MV-4-11 (cell line): ENCODE measurements at places on chromosomes 5 and 9.

DNA sequence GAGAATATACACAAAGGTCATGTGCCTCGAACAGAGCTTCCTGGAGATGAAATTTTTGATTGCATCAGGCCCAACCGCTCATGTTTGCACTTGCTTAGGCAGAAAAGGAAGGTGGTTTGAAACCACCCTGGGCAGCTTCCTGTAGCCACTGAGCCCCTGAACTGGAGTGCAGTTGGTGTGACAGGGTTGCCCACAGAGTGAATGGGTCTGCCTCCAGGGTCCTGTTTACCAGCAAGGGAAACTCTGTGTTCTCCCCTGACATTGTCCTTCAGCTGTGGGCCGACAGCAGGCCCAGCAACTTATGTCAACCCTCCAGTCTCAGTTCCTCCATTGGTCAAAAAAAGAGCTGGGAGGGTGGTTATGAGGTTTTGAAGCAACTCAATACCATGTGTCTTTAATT lies 289.6 kb downstream of the KIF4B start:
- peak; percentile 99 for DNase-seq

DNA sequence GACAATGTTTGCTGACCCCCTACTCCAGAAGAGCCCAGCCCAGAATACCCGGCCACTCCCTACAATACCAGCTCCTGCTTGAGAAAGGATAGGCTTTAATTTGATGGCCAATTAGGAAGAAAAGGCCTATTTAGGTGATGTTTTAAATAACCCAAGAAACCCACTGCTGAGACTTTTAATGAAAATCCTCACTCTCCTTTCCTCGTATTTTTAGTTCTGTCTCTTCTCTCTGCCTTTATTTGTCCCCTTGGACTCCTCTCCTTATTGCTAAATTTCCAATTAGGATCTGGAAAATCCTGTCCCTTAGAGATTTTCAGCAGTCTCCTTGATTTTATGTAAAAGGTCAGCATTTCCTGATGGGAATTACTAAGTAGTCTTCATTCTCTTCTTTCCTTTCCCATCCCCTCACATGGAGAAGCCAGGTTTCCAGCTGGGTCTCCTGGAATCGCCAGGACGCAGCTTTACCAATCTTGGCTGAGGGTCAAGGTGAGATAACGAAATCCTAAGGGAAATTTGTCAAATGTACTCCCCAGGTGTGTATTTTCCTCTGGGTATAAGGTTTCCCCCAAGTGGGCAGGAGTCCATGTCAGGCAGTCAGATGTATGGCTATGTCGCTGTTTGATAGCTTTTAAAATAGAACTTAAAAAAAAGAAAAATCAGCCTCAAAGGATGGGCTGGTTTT lies 11.7 kb downstream of the STC2 start:
- DNase-seq = no peak

GRCh38 chr5:173750538-173751265 lies 134.3 kb upstream of the BOD1 start:
- peak; percentile 21 for DNase-seq

- DNase-seq = no peak
Observed at GRCh38 chr9:114289571-114290481, 33.1 kb upstream of the ORM1 start.

GRCh38 chr5:137190031-137190430 lies 309.1 kb downstream of the SPOCK1 start:
- no peak for DNase-seq

DNA sequence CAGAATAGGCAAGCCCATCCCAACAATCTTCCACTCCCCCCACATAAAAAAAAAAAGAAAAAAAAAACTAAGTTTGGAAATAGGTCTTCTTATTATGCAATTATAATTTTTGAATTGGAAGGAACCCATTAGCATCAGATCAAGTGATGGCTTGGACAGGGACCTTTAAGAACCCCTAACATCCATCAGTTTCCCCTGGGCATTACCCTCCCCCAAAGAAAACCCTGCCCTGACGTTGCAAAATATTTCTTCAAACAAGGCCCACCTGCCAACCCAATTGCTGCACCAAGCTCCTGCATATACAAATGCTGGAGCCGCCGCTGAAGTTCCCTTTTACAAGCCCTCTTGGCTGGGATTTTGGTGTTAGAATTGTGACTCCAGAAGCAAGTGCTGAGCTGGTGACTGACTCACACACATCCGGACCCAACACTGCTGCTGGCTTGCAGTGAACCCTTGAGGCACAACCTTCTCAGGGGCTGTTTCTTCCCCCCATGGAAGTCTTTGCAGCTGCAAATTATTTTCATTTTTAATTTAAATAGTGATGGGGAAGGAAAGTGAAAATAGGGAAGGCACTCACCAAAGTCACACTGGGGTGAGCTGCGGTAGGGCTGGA lies 56.1 kb upstream of the AFAP1L1 start:
- peak; percentile 65 for DNase-seq

GRCh38 chr5:65861830-65862241 lies 64.5 kb upstream of the ERBIN start:
- DNase-seq = no peak

DNA sequence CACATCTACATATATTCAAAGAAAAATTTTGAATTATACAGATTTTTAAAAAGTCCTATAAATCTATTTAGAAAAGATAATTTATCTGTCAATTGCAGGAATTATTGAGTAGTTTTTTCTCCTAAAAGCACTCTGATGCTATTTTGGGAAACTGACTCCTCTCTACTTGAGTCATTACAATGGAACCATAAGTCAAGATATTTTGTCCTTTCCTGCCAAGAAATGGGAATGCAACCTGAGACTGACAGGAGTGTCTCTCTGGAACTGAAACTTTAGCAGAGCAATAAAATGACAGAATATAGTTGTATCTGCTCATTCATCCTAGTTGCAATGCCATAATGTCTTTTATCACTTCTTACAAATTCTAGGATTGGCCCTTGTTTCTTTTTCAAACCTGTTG lies 48.6 kb downstream of the CARTPT start:
- no peak for DNase-seq

GRCh38 chr5:150248946-150249345 lies 40.6 kb downstream of the CAMK2A start:
- no peak for DNase-seq

DNA sequence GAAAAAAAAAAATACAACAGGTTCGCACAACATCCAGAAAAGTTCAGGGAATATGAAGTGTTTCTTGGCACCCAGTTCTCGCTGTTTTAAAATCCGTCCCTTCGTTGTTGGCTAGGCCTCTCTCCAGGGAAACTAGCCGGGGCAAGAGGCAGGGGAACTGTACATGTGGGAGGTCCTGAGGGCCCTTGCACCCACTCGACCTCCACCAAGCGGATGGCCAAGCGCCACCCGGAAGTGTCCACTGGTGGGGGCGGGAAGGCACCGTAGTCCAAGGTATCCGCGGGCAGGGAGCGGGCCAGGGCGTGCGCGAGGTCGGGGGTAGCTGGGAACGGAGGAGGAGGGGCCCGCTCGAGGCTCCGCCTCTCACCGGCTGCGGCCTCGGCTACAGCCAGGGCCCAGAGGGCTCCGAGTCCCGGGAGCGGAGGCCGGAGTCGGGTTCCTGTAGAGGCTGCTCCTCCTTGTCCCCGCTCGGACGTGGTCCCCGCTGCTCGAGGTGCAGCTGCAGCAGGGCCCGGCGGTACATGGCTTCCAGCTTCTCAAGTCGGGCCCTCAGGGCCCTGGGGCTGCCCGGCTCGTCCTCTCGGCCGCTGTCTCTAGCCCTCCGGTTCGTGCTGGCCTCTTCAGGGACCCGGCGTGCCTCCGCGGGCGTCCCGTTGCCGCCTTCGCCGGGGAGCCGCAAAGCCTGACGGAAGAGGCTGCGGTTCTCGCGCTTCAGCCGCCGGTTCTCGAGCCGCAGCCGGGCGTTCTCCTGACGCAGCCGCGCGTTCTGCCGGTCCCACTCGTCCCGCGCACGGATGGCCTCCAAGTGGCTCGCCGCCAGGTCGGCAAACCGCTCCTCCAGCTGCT lies 720 bp downstream of the TUSC1 start:
- DNase-seq = peak; percentile 66

DNA sequence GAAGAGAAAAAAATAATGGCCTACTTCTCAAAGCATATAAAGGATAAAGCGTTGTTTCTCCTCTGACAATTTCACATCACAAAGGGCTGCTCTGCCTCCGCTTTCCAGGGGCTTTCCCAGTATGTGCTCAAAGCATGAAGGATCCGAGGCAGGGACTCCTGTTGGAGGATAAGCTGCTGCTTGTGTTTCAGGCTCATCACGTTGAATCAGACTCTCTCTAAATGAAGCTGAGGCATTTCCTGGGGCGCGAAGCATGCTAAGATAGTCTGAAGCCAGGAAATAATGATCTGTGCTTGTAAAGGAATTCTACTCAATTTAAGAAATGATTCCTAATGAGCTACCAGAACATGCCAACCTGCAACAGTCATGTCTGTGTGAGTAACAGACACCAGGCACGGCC lies 97.5 kb downstream of the MARCHF11 start:
- no peak for DNase-seq

DNA sequence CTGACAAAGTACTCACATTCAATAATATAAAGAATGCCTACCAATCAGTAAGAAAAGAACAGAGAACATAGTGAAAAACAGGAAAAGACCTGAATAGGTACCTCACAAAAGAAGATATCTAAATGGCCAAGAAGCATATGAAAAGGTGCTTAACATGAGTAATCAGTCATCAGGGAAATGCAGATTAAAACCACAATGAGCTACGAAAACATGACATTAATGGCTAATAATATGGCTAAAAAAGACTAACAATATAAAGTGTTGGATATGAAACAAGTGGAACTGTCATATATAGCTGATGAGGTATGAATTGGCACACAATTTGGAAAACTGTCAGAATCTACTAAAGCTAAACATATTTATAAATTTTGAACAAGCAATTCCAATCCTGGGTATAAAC lies 18.9 kb downstream of the DENND1A start:
- no peak for DNase-seq

GRCh38 chr5:151847871-151848270 lies 76.1 kb downstream of the G3BP1 start:
- no peak for DNase-seq

GRCh38 chr9:125407974-125408900 lies 146.6 kb downstream of the GAPVD1 start:
- peak; percentile 42 for DNase-seq

DNA sequence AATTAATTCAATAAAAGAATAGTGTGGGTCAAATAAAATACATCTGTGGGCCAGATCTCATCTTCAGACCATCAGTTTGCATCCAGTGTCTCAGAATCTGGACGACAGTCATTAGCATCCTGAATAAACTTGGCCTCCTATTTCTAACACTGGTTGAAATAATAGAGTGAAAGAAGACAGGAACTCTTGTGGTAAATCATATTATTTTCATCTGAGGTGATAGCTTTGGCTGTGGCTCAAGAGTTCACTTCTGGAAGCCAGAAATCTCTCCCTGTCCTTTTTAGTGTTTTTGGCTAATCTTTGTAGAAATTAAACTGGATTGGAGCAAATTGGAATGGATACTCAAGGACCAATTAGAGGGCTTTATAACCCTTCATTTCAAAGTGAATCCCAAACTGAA lies 63.4 kb upstream of the HMHB1 start:
- no peak for DNase-seq

- DNase-seq = no peak
Observed at GRCh38 chr5:56088431-56088949, 93.7 kb upstream of the IL6ST start.

GRCh38 chr5:40277161-40277906 lies 402.4 kb upstream of the PTGER4 start:
- DNase-seq = no peak

DNA sequence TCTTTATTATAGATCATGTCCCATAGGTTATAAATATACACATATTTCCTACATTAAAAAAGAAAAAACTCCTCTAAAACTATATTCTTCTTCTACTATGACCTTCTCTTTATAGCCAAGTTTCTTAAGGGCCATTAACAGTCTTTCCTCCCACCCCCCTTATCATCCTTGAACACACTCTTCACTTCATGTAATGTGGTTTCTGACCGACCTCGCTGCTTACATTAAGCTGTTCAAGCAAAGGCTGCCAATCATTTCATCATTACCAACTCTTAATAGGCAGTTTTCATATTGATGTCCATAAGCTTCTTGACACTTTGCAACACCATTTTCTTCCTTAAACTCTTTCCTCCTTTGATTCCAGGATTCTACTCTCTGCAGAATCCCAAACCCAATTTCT lies 283.0 kb upstream of the PCSK5 start:
- DNase-seq = peak; percentile 67

GRCh38 chr9:93266521-93267001 lies 82.6 kb downstream of the WNK2 start:
- DNase-seq = no peak

GRCh38 chr5:52947851-52948250 lies 41.3 kb upstream of the ITGA2 start:
- no peak for DNase-seq

DNA sequence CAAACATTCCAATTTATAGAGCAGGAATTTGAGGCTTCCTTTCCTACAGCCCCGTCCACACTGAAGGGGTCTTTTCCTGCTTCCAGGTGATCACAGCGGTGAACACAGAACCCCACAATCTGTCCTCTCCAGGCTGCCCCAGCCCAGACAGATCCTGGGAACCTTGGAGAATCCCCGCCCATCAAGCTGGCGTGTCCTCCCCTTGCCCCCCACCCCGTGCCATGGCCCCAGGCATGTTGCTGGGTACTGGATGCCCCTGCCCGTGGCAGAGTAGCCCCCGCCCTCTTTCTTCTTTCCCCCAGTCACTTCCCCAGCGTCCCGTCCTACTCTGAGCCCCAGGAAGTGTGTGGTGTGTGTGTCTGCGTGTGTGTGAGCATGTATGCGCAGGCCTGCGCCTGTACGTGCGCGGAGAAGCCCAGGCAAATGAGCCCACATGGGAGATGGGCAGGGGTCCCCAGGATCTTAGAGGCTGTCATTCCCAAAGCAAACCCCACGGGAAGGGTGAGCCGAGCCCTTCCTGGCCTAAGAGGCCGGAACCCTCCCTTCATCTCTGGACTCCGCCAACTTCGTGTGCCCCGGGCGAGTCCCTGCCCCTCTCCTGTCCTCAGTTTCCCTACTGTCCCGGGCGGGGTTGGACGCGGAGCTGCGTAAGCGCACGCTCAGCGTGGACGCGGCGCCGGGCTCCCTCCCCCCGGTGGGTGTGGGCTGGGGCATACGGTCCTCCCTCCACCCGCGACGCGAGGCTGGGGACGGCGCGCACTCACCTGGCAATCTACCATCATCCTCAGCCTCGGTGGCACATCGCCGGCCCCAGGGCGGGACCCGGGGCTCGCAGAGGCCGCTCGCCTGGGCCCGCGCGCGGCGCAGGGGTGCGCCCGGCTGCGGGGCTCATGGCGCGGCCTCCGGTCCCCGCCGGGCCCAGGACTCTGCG lies 15.2 kb downstream of the GBGT1 start:
- DNase-seq = peak; percentile 34

- no peak for DNase-seq
Observed at GRCh38 chr9:18189871-18190670, 283.9 kb upstream of the ADAMTSL1 start.

GRCh38 chr5:176610435-176610773 lies 448 bp upstream of the GPRIN1 start:
- no peak for DNase-seq
